ENCODE measurements at places on chromosomes 4 and X. TPM values are rescaled to one million over a fixed set of nuclear protein-coding genes. Genes with fewer than 3 reads are reported as not detected.

Gene SPATA18
- 17.2 TPM for total RNA-seq

Gene SERPINA7
- total RNA-seq, result not detected

Gene CFI
- 2.5 TPM for total RNA-seq

Gene TNIP3
- 0.38 TPM for total RNA-seq

Gene HMGN5
- total RNA-seq, result 2.5 TPM

Gene NSG1
- 10.4 TPM for total RNA-seq

Gene WDR19
- total RNA-seq, result 15.9 TPM

Gene FAM47A
- not detected for total RNA-seq
